ENCODE measurements at places on chromosomes 4 and X. TPM values are rescaled to one million over a fixed set of nuclear protein-coding genes. Genes with fewer than 3 reads are reported as not detected.

The HSFX3 gene
- not detected for total RNA-seq

The CCSER1 gene
- total RNA-seq: not detected

The P2RY4 gene
- total RNA-seq: not detected

The HAND2 gene
- 0.56 TPM for total RNA-seq

The PASD1 gene
- total RNA-seq: not detected

The MAGEA11 gene
- not detected for total RNA-seq

The TMEM255A gene
- total RNA-seq: not detected

The RAB9B gene
- total RNA-seq: 0.90 TPM

The PABPC1L2B gene
- total RNA-seq: not detected

The SUPT20HL1 gene
- total RNA-seq: not detected

The CSAG1 gene
- total RNA-seq: not detected

The GLUD2 gene
- 1.6 TPM for total RNA-seq

The SSX4 gene
- total RNA-seq: not detected

The ARHGAP36 gene
- total RNA-seq: not detected

The OCIAD2 gene
- total RNA-seq: 16.5 TPM

The GC gene
- total RNA-seq: not detected

The DNAJB14 gene
- 40.3 TPM for total RNA-seq

The TBC1D8B gene
- total RNA-seq: 10.4 TPM

The CYTL1 gene
- total RNA-seq: 1.4 TPM

The RRH gene
- total RNA-seq: not detected

The VCX3B gene
- total RNA-seq: not detected

The PPEF1 gene
- total RNA-seq: not detected

The ZDHHC15 gene
- not detected for total RNA-seq

The WDR17 gene
- total RNA-seq: 0.83 TPM

The CSN3 gene
- not detected for total RNA-seq

The RASGEF1B gene
- 0.28 TPM for total RNA-seq

The CD99L2 gene
- total RNA-seq: 17.4 TPM

The MTNR1A gene
- total RNA-seq: not detected

The HGFAC gene
- not detected for total RNA-seq

The COL4A6 gene
- 0.28 TPM for total RNA-seq

The CXorf65 gene
- not detected for total RNA-seq

The SLC10A6 gene
- total RNA-seq: not detected

The ART3 gene
- not detected for total RNA-seq

The RXFP1 gene
- total RNA-seq: not detected

The MAP7D2 gene
- total RNA-seq: under 0.01 TPM
